ENCODE measurements at places on chromosomes 7 and 10.

DNA sequence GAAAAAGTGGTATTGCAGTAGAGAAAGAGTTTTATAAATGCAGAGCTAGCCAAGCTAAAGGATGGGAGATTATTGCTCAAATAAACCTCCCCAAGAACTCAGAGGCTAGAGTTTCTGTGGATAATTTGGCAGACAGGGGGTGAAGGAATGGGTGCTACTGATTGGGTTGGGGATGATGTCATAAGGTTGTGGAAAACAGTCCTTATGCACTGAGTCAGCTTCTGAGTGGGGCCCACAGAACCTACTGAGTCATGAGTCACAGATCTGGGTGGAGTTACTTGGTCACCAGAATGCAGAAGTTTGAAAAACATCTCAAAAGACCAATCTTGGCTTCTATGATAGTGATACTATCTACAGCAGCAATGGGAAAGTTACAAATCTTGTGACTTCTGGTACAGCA, 1146.7 kb downstream of the TYW1 start:
- no peak for DNase-seq

DNA sequence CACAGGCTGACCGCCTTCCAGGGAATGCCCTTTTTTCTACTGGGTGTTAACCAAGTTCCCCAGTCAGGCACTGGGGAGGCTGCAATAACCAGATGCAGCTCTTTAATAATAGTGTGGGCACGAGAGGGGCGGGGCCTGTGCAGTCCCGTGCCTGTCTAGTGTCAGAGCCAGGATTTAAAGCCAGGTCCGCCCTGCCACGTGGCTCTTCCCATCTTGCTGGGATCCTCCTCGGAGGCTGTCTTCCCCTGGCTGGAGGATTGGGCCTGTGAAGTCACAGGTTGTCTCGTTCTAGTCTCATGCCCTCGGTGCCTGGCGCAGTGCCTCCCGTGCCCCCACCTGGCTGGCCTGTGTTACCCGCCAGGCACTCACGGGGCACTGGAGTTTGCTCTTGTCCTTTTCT, 25.2 kb downstream of the TMEM120A start:
- DNase-seq: no peak

DNA sequence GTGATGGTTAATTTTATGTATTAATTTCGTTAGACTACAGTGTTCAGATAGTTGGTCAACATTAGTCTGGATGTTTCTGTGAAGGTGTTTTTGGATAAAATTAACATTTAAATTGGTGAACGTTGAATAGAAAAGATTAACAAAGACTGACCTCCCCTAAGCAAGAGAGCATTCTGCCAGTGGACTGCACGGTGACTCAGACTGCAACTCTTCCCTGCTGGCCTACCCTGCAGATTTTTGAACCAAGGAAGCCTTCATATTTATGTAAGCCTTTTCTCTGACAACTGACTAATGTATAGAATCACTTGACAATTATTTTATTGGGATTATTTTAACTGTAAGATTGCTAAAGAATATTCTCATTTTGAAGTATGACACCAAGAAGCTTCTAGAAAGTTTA, 7.9 kb upstream of the ZNF248 start:
- no peak for DNase-seq

- DNase-seq: no peak
Observed at GRCh38 chr7:121202834-121203233, 126.0 kb upstream of the WNT16 start.

DNA sequence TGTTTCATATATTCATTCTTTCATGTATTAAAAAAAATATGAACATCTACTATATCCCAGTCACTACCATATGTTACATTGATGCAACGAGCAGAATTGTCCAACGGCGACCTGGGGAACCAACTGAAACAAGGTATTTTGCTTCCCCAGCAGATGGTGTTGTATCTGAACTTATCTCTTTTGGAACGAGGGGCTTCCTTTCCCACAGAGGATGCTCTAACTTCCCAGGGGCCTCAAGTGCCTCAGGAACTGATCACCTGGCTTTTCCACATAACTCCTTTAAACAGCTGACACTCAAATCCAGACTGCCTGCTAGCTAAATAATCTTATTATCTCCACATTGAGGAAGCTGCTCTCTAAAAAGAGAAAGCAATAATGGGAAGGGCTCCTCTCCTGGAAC, 259.3 kb downstream of the HTR7 start:
- no peak for DNase-seq

- no peak for DNase-seq
Observed at GRCh38 chr10:42973870-42974692, 102.8 kb upstream of the RET start.

GRCh38 chr10:8403711-8404371, 349.4 kb downstream of the GATA3 start:
- no peak for DNase-seq

GRCh38 chr7:42833411-42833810, 78.5 kb downstream of the C7orf25 start:
- no peak for DNase-seq

- DNase-seq: peak; percentile 91
Observed at GRCh38 chr7:117259615-117260014, 63.2 kb downstream of the WNT2 start.

DNA sequence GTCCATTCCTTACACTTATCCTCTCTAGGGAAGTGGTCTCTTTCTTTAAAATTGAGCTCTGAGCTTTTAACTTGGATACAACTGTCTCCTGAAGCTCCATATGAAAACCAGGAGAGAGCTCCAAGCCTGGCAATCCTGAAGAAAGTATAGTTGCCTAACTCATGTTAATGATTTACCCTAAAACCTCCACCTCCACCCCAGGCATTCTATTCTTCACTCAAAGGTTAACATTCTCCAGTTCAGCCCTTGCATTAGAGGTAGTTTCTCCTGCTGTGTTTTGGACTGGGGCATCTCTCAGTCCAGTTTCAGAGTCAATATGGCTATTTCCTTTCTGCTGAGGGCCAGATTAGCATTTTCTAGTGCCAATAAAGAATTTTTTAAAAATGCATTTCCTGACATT, 195.5 kb downstream of the SLC25A13 start:
- no peak for DNase-seq

- no peak for DNase-seq
Observed at GRCh38 chr7:142749218-142749993, at the start of gene PRSS1. TSS of gene PRSS1 (plus strand) at chr7:142749472. CDS start at chr7:142749485, 13 bp downstream.

GRCh38 chr10:86693721-86694369, 25.5 kb downstream of the LDB3 start:
- DNase-seq: peak; percentile 53

DNA sequence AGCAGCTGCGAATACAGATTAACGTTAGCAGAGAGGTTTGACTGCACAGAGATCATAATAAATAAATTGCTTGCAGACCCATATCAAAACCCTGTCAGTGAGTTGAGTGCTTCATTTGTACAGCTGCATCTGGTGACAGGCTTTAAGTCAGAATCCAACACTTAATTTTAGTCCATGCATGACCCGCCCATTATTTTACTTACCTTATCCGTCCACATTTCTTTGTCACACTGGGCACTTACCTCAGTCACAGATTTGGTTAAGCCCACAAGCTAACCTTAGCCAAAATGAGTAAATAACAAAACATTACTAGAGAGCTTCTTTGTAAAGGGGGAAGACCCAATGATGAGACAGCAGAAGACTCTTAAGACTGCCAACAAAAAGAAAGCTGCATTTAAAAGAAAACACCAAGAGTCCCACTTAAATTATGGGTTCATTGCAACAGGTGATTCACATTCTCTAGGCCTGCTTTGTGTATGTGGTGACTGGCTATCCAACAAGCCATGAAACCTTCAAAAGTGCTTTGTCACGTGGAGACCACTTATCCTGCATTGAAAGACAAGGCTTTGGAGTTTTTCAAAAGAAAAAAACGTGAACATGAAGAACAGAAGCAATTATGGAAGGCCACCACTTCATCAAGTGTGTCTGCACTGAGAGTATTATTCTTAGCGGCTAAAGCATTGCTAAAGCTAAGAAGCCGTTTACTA, 32.2 kb downstream of the PHTF2 start:
- no peak for DNase-seq

- no peak for DNase-seq
Observed at GRCh38 chr10:121436630-121437341, 161.5 kb downstream of the FGFR2 start.

GRCh38 chr7:55366461-55367070, 1.4 kb downstream of the LANCL2 start:
- no peak for DNase-seq

DNA sequence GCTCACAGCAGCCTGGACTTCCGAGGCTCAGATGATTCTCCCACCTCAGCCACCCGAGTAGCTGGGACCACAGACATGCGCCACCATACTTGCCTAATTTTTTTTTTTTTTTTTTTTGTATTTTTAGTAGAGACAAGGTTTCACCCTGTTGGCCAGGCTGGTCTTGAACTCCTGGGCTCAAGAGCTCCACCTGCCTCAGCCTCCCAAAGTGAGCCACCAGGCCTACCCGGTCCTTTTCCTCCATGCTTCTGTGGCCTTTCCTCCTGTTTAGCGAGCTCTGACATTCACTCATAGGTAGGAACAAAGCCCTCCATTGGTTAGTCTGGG, 50.1 kb upstream of the SRPK2 start:
- no peak for DNase-seq

GRCh38 chr10:24723386-24723787, 300 bp downstream of the ARHGAP21 start:
- peak; percentile 28 for DNase-seq

- DNase-seq: peak; percentile 47
Observed at GRCh38 chr7:2451171-2452073, 24.8 kb downstream of the GRIFIN start.

DNA sequence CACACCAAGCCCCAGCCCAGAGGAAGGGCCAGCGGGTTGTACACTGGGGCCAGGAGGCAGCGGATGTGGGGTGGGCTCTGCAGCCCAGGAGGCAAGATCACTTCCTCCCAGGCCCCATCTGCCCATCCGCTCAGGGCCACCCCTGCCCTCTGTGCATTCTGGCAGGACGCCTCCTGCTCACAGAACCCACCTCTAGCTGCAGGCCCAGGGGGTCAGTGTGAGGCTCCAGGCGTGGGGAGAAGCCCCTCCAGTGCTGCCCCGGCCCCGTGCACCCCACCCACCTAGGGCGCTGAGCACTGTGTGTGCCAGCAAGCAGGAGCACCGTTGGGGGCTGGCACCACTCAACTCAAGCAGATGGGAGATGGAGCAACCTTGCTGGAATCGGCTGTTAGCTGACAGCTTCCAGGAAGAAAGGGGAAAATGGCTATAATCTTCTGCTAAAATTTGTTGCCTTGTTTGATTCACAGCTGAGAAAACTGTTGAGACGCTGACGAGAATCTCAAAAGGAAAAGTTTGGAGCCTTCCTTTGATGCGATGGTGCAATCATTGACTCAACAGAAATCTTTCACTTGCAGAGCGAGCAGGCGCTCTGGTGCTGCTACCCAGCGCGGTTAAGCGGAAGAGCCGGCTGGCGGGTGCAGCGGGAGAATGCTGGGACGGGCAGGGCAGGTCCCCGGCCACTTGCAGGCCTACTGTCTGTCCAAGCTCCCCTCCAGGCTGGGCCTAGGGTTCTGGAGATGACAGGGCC, 276.1 kb downstream of the ELFN1 start:
- no peak for DNase-seq

DNA sequence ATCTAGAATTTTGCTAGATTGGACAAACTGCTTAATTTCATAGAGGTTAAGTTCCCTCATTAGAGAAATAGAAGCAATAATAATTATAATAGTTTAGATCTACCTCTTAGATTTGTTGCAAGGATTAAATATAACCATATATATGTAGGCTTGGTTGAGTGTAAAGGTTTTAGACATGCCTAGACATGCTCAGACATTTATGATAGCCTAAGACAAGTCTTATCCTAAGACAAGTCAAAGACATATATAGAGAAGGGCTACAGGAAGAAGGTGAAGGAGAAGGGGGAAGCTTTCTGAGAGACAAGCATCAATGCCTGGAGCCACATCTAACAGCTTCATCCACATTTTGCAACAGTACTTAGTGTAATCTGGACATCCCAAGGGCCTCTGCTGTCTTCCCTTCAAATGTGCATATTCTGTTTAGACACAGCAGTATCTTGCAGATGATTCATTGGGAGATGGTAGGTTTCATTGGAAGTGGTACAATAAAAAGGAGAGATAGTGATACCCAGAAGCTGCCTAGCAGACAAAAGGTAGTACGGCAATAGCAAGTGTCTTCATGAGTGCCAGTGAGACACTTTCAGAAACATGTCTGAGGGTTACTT, 146.5 kb downstream of the HGF start:
- no peak for DNase-seq

GRCh38 chr7:157021871-157022680, 11.6 kb upstream of the MNX1 start:
- no peak for DNase-seq

- DNase-seq: peak; percentile 54
Observed at GRCh38 chr10:12768156-12769100, 233.1 kb downstream of the CCDC3 start.

DNA sequence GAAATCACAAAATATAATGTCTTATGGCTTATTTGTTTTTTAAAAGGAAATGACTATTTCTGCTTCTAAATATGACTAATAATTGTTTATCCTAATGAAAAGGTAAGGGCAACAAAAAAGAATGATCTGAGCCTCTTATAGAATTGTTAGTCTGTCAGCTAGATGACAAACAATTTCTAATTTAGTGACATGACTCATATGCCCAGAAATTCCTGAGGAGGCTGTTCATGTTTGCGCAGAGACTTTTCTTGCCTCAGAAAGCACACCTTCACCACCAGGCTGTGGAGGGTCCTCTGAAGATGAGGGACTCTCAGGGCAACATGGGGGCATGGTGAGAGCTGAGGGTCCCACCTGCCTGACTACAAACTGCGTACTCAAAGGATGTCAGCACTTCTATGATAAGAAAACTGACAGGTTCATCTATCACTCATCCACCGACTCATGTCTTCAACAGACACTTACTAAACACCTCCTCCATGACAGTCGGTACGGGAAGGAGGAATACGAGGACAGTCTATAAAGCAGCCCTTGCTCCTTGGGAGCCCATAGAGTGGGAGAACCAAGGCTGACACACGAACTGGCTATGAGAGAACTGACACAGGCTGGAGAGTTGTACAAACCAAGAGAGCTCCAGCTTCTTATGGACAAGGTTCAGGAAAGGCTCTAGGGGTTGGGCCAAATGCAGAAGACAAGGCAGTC, 102.0 kb downstream of the PKD1L1 start:
- peak; percentile 47 for DNase-seq

- DNase-seq: no peak
Observed at GRCh38 chr7:2803342-2803692, 40.8 kb downstream of the GNA12 start.

DNA sequence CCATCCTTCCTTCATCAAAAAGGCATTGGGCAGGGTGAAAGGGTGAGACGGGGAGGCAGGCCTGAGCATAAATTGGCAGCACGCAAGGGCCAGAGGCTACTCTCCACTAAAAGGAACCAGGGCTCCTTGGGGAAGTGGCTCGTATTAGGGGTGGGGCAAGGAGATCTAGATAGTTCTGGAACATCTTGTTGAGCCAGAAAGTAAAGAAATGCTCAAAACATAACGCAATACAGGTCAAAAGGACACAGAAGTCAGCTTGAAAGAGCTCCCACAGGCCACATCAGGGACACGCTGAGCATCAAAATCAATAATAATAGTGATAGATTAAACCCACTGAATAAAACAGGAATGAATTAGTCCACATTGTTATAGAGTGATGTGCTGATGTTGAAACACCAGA, 203.1 kb downstream of the ELMO1 start:
- DNase-seq: no peak

GRCh38 chr7:91826377-91826776, 54.1 kb downstream of the MTERF1 start:
- DNase-seq: peak; percentile 58

- no peak for DNase-seq
Observed at GRCh38 chr7:85471307-85471706, 284.5 kb upstream of the SEMA3D start.

GRCh38 chr7:156445997-156446761, 194.4 kb upstream of the RNF32 start:
- DNase-seq: no peak

GRCh38 chr10:9175200-9175599, 1120.7 kb downstream of the GATA3 start:
- DNase-seq: no peak

All from fibroblast of skin of right quadriceps (primary cell).